H1 (cell line): ENCODE measurements at places on chromosomes 7 and 10.

DNA sequence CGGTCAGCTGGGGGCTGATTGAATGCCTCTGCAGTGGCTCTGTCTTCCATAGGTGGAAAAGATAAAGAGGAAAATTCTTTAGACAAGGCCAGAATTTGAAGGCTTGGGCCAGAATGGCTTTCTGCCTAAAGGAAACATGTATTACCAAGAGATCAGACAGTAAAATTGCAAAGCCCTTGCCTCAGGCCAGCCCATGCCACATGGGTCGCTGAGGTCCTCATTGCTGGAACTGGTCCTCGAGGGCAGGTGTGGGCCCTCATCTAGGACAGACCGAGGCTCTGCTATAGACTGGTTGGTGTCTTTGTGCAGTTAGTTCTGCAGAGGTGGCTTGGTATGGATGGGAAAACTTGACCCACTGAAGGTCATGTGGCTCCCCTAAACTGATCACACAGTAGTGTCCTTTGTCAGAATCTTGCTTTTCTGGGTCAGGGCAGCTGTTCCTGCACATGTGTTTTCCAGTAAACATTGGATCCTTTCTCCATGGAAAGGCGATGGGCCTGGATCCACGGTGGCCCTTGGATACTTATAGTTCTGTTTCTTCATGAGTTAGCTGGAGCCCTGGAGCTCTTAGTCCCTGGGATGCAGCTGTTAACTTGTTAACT lies 80.4 kb downstream of the TMEM178B start:
- no peak for DNase-seq

- no peak for DNase-seq
Observed at GRCh38 chr7:36096460-36097095, 56.5 kb upstream of the EEPD1 start.

DNA sequence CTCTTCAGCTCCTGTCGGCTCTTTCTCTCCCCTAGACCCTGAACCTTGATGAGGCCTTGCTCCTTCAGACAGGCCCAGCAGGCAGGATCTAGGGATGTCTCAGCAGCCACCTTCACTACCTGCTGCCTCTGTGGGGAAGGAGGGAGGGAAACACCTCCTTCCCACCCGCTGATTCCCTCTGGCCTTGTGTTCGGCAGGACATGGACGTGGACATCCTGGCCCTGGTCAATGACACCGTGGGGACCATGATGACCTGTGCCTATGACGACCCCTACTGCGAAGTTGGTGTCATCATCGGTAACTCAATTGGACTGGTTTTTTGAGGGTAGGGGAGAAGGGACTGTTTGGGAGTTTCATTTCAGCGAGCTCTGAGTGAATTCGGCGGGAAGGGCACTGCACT lies 20.3 kb downstream of the HKDC1 start:
- DNase-seq = no peak

DNA sequence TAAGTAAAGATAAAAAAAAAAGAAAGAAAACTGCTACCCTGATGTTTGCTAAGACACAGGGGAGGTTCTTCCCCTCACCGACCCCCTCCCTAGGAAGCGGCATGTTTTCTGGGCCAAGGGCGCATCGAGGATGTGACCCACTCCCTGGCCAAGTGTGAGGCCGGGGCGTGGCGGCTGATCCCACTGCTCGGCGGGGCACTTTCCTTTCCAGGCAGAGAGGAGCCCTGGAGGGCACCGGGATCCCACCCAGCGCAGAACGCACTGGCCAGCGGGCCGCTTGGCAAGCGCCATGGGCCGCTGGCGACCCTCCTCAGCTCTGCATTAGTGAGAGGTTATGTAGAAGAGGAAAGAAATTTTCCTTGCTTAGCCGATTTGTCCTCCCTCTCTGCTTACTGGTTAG lies 93.4 kb downstream of the ZNF736 start:
- DNase-seq = no peak
